ENCODE measurements at places on chromosomes 7 and 10. TPM values are rescaled to one million over a fixed set of nuclear protein-coding genes. Genes with fewer than 3 reads are reported as not detected.

DNA sequence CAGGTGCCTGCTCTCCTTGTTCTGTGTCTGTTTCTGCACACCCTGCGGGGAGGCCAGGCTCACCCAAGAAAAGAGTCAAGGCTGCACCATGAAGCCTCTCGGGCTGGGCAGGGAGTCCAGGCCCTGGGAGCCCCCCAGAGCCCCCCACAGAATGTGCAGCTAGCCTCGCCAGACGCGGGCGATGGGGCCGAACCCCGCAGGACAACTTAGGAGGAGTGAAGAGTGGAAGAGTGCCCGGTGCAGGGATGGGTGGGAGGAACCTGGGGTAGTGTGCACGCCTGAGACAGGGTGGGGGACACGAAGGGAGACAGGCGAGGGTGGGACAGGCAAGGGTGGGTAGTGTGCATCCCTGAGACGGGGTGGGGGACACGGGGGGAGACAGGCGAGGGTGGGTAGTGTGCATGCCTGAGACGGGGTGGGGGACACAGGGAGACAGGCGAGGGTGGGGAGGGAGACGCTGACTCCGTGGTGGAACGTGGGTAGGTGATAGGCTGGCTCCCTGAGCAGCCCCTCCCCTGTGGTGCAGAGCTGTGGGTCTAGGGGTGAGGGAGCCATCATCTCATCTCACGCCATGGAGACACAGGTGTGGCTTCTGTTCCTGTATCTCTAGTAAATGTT lies 615.4 kb downstream of the DNAJB6 start:
- ATAC-seq = no peak

DNA sequence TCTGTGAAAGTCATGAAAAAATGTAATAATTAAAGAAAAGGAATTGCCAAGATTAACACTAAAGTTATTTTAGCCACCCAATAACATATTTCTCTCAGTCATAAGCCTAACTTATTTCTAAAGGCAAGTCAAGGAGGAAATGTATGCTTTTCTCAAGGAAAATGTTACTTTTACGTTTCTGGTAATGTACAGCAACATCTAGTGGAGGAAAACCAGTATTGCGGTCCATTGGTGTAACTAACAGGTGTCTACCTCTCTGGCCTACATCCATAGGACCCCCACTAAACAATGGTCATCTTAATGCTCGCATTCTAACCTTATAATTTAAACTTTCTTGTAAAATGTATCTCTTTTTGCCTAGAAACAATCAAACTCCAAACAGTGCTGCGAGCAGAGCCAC lies 437.5 kb downstream of the KIF20B start:
- ATAC-seq = no peak

The GRID2IP gene
- 0.12 TPM for total RNA-seq

The DKK1 gene
- total RNA-seq = 1.6 TPM

The PKD1L1 gene
- total RNA-seq = 0.36 TPM

The CH25H gene
- 4.8 TPM for total RNA-seq

Data from esophagus mucosa (tissue), 1 donor.